ENCODE measurements at places on chromosomes 4 and X. TPM values are rescaled to one million over a fixed set of nuclear protein-coding genes. Genes with fewer than 3 reads are reported as not detected.

GRCh38 chr4:75781305-75781704 is 56.9 kb downstream of the USO1 start:
- no peak for DNase-seq

DNA sequence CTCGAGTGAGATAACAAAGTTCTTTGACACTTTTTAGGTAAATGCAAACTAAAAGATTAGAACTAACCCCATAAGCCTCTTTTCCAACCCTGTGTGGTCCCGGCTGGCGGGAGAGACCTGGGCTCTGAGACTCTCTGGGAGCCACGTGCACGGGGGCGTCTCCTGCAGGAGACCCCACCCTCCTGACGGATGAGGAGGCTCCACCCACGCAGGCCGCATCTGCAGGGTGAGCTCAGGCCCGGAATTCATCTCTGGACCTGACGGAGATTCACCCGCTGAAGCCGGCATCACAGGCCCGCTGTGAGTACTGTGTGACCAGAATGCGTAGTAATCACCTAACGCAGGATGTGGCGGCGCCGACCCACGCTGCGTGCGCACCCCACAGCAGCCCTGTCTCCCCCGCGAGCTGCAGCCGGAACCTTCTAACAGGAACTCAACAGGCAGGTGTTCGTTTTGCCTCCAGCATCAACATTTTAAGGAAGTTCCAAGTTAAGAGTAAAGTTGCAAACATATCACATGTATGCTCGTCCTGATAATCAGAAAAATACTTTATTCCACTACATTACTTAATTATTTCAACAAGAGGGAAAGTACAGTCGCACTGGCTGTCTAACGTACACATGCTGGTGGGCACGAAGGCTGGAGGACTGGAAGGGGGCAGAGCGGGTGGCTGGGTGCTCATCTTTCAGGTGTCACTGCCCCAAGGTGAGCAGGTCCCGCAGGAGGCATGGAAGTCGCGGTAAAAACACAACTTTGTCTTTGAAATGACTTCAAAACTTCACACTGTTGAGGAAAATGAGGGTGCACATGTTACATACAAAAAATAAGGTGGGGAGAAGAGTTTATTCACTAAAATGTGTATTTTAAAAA is 44.5 kb downstream of the FGFRL1 start:
- DNase-seq = no peak

The OPHN1 gene
- polyA plus RNA-seq = 5.9 TPM

The GABRG1 gene
- polyA plus RNA-seq = not detected

The ANAPC4 gene
- 16.1 TPM for polyA plus RNA-seq

The SUPT20HL2 gene
- polyA plus RNA-seq = not detected

The ZFYVE28 gene
- 4.4 TPM for polyA plus RNA-seq

- no peak for DNase-seq
These were observed 48.1 kb downstream of the SRPX start for GRCh38 chrX:38172596-38172995.

The HS6ST2 gene
- not detected for polyA plus RNA-seq

DNA sequence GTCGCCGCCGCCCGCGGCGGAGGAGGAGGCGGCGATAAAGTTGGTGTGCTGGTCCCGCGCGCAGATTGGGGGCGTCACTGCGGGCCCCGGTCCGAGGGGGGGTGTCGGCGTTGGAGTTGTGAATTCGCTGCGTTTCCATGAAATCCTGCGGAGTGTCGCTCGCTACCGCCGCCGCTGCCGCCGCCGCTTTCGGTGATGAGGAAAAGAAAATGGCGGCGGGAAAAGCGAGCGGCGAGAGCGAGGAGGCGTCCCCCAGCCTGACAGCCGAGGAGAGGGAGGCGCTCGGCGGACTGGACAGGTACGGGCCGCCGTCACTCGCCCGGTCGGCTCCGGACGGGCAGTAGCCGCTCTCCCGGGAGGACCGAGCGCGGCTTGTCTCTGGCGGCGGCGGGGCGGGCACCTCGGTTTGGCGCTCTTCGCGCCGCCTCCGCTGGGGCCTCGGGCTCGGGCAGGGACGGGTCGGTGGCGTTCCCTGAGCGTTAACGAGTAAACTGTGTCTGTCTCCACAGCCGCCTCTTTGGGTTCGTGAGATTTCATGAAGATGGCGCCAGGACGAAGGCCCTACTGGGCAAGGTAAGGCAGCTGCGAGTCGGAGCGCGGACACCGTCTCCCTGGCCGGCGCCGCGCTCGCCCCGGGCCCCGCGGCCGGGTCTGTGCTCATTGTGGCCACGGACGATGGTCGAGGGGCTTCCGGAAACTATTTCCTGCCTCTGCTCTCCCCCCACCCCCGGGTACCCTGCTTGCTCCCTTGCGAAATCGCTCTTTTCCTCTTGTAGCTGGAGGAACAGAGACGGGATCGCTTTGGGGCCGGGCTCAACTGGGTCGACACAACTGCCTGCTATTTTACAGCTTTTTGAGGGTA is 658 bp downstream of the KDM6A start:
- DNase-seq = no peak
